ENCODE measurements at places on chromosomes 16 and 17.

- no peak for DNase-seq
Measured at GRCh38 chr17:13152501-13152900, 134.7 kb upstream of the ELAC2 start.

- no peak for DNase-seq
Measured at GRCh38 chr17:41151525-41151924, 1.9 kb upstream of the KRTAP4-5 start.

GRCh38 chr17:45409659-45410076, 23.0 kb downstream of the ARHGAP27 start:
- DNase-seq, result no peak

GRCh38 chr16:17224879-17225281, 245.9 kb downstream of the XYLT1 start:
- DNase-seq, result peak; percentile 91

GRCh38 chr16:15973421-15973820, 24.0 kb downstream of the ABCC1 start:
- DNase-seq, result no peak

- DNase-seq, result no peak
Measured at GRCh38 chr17:8315764-8316217, 5.8 kb downstream of the ARHGEF15 start.

- no peak for DNase-seq
Measured at GRCh38 chr17:71168053-71168741, 952.6 kb upstream of the SOX9 start.

- DNase-seq, result no peak
Measured at GRCh38 chr17:82370471-82371332, 863 bp upstream of the UTS2R start.

DNA sequence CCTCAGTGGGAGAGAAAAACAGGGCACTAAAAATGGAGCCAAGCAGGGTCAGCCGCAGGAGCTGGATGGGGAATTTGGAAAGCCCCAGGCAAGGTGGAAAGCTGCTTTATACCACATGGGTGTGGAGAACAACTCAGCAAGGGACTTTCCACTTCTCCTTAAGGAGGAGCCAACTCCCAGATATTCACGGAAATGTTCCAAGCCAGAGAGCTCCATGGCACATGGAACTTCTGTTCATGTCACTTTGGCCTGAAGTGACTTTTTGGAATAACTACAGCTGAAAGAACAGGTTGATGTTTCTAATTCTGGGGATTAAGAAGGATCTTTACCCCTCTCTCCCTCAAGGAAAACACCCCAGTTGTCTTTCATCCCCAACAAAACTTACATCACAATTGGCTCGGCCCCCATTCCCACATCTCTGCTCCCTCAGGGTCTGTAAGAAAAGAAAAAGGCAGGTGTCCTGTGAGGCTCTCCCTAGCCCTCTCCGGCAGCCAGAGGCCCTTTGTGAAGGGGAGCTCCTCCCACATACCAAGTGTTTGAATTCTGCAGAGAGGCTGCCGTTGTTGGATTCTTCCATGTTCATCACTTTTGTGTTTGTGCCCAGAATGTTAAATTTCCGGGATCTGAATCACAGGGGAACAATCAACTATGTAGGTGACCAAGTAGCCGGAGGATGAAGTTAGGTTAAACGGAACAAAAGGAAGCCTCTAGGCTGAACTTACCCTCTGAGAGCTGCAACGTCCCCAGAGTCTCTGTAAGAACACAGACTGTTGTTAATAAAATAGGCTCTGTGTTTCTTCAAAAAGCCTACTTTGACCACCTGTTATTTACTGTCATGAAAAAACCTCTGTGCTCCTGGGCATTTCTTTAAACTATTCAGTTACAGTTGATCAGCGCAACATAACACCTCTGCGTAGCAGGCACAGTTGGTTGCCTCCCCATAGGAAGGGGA, 41.0 kb downstream of the STAT5A start:
- DNase-seq, result no peak

GRCh38 chr17:30278032-30278431, 13.7 kb downstream of the BLMH start:
- peak; percentile 63 for DNase-seq

GRCh38 chr16:73068541-73069401, 20.8 kb upstream of the ZFHX3 start:
- peak; percentile 74 for DNase-seq

DNA sequence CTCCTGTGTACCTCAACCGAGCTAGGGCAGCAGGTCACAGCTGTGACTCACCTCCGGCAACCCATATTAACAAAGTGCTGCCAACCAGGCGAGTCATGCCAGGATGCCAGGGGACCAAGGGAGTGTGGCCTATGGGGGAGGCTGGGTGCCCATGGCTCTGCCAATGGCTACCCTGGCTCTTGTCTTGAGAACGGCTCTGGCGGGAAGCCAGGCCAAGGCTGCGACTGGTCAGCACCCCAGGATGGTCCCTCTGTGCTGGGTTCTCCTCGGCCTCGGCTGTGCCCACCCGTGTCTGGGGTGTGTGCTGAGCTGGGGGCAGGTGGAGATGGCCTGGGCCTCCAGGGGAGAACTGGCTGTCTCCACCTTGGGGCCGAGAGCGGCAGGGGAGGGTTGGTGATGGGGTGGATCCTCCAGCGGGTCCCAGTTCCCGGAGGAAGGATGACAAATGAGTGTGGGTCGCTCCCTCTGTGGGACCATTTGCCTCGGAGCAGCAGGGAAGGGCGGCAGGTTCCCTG, 75.8 kb downstream of the MRC2 start:
- peak; percentile 54 for DNase-seq

- no peak for DNase-seq
Measured at GRCh38 chr16:24677388-24677787, 52.1 kb upstream of the TNRC6A start.

DNA sequence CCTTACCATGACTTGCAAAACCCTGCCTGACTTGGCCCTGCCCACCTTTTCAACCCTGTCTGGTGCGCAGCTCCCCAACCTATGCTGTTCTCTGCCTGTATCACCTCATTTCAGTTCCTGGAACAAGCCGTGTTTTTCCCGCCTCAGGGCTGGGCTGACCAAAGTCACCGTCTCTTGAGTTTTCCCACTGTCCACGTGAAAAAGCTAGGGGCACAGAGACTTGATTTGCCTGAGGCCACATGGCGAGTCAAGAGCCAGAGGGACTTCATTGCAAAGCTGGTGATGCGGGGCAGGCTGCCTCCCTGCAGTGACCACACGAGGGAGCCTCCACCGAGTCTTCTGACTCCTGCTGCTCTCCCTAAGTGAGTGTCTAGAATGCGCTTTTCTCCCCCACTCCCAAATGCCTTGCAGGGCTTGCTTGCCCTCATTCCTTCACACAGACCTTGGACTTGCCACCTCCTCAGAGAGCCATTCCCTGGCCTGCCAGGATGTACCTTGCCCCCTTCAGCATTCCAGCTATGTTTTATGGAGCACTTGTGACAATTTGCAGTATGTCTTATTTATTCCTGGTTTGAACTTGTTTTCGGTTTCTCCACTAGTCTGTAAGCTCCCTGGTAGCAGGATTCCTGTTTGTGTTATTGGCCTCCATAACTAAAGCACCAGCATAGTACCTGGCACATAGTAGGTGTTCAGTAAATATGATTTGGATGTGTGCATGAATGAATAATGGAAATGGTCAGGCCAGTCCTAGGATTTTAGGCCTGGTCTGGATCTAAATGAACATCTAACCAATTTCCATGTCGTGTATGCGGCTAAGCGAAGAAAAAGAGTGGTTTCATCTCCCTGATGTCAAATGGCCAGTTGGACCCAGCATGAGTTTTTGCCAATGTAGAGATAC, 252.3 kb downstream of the SNX29 start:
- DNase-seq, result peak; percentile 81

- peak; percentile 30 for DNase-seq
Measured at GRCh38 chr16:4261557-4262172, 11.2 kb downstream of the TFAP4 start.

- DNase-seq, result no peak
Measured at GRCh38 chr16:46848768-46849764, 18.1 kb upstream of the C16orf87 start.

GRCh38 chr17:45813048-45813725, 29.1 kb downstream of the CRHR1 start:
- DNase-seq, result peak; percentile 93

DNA sequence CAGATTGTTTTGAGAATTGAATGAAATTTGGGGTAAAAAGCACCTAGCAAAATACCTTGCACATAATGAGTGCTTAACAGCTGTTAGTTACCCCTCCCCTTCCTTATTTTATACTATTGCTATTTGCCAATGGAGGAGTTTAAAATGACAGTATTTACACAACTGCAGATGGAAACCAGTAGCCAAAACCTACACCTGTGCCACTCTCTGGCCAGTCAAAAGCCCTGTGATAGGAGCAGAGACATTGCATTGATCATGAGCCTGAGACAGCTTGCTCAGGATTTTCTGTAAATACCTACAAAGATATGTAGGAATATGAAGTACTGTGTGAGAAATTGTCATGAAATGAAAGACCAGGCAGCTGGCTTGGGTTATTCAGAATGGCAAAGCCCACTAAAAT, 115.3 kb upstream of the HLF start:
- DNase-seq, result no peak

DNA sequence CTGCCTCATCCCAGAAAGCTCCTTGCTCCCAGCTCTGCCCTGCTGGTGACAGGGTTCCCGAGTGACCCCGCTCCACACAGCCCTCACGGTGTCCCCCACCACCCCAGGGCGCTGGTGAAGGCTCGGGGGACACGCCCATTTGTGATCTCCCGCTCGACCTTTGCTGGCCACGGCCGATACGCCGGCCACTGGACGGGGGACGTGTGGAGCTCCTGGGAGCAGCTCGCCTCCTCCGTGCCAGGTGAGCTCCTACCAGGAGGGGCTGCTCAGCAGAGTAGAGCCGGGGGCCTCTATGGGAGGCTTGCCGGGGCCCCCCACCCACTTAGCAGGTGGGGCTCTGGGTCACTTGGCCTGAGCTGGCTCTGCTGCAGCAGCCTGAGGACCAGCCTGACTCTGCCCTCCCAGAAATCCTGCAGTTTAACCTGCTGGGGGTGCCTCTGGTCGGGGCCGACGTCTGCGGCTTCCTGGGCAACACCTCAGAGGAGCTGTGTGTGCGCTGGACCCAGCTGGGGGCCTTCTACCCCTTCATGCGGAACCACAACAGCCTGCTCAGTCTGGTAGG, 11.2 kb downstream of the GAA start:
- DNase-seq, result no peak

DNA sequence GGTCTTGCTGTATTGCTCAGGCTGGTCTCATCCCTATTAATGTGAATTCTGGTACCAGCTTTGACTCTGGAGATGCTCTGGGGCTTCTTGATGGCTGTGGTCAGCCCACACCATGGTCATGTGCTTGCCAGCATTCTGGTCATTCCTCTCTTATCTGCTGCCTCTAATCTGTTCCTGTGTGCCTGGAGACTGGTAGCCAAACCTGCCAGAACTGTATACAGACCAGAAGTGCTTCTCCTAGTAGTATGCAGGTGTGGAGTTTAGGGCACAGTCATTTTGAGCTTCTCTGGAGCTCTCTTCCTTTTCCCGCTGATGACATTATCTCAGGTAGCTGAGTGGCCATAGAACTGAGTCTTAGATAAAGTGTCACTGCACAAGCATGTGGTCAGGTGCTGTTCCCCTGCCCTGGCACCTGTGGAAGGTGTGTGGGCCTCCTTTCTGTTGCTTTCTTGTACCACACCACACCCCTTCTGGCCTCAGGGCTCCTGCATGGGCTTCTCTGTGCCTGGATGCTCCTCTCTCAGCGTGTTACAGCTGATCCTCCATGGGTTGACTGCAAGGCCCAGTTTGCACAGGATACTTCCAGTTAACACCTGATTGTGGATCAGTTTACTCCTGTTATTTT, 162.7 kb downstream of the SPECC1 start:
- no peak for DNase-seq

- no peak for DNase-seq
Measured at GRCh38 chr17:17929655-17930380, 42.4 kb downstream of the TOM1L2 start.

- DNase-seq, result no peak
Measured at GRCh38 chr17:65230040-65230439, 92.9 kb downstream of the RGS9 start.

DNA sequence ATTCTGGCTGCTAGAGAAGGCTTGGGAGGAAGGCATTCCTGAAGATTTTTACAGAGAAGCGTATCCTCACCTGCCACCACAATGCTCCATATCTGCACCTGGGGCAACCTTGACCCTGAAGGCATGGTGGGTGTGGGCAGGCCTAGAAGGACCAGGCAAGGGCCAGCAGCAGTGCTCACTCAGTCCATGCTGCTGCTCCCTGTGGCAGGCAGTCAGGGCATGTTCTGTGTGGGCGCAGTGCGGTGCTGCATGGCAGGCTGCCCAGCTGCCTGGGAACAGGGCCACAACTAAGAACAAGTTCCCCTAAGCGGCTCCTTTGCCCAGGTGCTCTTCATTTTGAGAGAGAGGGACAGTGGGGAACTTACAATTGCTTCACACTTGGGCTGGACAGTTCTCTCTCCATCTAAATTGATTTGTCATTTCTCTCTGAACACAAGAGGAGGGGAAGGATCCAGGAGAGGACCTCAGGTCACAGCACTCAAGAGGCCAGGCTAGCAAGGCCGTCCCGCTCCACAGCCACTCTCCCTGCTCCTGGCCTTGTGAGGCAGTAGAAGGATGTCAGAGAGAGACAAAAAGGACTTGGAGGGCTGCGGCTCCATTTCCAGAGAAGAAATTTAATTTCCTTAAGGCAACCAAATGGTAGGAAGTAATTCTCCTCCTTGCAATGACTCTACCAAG, 158.8 kb downstream of the AATF start:
- DNase-seq, result no peak

DNA sequence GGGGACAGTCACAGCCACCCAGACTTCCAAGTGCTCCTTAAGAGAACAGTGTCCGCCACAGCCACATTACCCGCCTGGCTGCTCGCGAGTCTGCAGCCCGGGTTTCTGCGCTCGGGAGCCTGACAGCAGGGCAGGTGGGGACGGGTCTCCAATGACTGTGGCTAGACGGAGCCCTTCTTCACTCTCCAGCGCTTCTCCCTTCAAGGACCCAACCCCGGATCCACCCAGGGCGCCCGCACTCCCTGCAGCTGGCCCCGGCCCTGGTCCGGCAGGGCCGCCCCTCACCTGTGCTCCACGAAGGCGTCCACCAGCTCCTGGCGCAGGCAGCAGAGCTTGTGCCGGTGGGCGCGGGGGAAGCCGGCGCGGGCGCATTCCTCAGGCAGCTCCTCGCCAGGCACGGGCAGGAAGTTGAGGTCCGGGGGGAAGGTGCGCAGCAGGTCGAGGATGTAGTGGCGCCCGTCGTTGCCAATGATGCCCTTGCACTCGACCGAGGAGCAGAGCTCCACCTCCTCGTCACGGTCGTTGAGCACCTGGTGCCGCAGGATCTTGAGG, 13.9 kb downstream of the CLUH start:
- DNase-seq, result no peak

GRCh38 chr16:68548947-68549346, 9.9 kb downstream of the ZFP90 start:
- no peak for DNase-seq

DNA sequence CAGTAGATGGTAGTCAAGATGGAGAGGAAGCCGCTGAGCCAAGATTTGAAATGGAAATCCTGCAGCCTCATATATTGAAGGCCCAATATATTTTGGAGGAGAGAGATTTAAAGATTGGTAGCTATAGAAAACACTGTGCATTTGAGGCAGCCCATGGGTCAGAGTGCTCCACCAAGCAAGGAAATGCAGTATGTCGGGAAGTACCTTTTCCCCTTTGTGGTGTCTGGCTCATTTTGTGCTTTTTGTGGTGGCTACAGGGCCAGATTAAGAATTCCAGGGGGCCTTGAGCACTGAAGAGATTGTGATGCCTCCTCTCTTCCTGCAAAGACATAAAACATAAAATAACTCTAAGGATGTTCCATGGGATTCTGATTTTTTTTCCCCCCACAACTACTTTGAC, 39.6 kb downstream of the CDRT15 start:
- no peak for DNase-seq

- no peak for DNase-seq
Measured at GRCh38 chr16:71727551-71728324, 3.2 kb upstream of the PHLPP2 start.

- no peak for DNase-seq
Measured at GRCh38 chr16:51450909-51451308, 299.8 kb upstream of the SALL1 start.
